Activated CD8-positive, alpha-beta memory T cell treated with anti-CD3 and anti-CD28 coated beads for 48 hours (primary cell): ENCODE measurements at places on chromosomes 1 and 21.

DNA sequence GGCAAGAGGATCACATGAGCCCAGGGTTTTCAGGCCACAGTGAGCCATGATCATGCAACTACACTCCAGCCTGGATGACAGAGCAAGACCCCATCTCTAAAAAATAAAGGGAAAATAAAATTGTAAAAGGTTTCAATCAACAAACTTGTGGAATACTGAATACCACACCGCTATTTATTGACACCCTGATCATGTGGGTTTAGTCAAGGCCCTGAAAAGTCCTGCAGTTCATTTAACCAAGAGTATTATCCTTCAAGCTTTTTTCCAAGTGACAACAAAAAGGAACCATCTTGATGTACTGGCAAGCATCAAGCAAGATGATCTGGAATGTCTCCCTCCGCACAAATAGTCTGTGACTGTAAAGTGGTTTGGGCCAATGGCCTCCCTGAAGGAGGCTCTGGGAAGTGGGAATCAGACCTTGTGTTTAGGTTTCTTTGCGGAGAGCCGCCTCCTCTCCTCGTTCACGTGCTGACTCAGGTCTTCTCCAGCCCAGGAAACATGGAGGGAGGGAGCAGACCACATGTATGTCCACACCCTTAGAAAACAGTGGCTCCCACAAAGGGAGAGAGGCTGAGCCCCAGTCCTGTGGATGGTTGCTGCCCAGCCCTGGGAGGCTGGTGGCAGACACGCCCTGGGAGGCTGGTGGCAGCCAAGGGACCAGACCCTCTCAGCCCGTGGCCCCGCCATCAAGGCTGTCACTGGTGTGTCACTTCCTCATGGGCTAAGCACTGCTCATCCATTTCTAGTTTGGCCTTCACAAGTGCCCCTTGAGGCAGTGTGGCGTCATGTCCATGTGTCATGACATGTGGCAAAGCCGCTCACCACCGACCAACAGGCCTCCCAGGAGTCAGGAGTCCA is 56.7 kb downstream of the RIPK4 start:
- DNase-seq, result no peak

GRCh38 chr1:179761296-179761695 is 18.2 kb downstream of the FAM163A start:
- no peak for DNase-seq

DNA sequence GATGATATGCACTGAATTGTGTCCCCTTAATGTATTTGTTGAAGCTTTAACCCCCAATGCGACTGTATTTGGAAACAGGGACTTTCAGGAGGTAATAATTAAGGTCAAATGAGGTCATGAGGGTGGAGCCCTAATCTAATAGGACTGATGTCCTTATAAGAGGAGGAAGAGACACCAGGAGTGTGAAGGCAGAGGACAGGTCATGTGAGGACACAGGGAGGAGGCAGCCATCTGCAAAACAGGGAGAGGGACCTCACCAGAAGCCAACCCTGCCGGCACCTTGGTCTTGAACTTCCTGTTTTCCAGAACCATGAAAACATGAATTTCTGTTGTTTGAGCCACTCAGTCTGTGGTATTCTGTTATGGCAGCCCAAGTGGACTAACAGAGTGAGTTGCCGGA is 15.3 kb downstream of the SYF2 start:
- DNase-seq, result no peak

DNA sequence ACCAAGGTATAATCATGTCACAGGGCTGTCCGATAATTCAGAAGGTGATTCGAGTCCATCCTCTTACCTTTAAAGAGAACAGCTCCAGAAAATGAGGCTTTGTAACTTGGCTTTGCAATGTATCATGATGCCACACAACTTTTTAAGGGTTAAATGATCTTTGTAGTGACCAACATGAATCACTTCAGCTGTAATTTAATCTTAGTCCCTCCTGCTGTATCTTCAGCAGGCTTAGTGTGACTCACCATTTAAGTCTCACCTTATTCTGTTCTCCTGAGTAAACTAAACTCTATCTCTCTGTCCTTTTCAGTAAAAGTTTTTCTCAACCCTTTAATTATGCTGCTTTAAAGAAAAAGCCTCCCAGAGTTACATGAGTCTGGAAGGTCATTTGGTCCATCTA is 1.9 kb upstream of the HIVEP3 start:
- no peak for DNase-seq

GRCh38 chr1:234907940-234908405 is 220.7 kb downstream of the TOMM20 start:
- DNase-seq, result no peak

DNA sequence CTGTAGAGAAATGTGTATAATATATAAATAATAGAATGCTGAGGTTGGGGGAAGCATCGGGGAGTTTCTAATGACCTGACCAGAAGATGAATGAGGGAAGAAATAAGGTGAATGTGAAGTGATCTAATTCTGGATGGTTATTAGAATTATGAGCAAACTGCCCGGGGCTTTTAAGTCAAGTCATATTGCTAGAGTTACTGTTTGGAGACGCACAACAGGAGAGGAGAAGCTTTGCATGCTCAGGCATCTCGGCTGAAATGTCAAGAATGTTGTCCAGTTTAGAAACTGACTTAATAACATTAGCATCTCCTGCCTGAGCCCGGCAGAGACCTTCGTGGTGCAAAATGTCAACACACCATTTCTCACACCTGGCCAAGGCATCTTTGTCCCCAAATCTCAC is 119.1 kb downstream of the RRAGC start:
- DNase-seq, result no peak

DNA sequence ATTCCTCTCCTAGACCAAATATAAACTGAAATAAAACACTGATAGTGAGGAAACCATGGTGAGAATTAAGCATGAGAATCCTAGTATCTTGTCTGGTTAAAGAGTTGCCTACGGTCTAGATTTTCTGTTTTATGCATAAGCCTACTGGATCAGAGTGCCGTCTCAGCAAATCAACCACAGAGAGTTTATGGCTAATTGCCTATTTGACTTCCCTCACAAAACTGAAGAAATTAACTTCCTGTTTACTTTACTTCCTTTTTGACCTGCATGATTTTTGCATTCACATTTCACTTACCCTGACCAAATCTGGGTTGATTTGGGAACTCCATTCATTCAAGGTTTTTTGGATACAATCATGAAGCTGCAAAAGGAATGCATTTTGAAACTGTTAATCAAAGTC is 5.0 kb downstream of the GCLM start:
- no peak for DNase-seq

DNA sequence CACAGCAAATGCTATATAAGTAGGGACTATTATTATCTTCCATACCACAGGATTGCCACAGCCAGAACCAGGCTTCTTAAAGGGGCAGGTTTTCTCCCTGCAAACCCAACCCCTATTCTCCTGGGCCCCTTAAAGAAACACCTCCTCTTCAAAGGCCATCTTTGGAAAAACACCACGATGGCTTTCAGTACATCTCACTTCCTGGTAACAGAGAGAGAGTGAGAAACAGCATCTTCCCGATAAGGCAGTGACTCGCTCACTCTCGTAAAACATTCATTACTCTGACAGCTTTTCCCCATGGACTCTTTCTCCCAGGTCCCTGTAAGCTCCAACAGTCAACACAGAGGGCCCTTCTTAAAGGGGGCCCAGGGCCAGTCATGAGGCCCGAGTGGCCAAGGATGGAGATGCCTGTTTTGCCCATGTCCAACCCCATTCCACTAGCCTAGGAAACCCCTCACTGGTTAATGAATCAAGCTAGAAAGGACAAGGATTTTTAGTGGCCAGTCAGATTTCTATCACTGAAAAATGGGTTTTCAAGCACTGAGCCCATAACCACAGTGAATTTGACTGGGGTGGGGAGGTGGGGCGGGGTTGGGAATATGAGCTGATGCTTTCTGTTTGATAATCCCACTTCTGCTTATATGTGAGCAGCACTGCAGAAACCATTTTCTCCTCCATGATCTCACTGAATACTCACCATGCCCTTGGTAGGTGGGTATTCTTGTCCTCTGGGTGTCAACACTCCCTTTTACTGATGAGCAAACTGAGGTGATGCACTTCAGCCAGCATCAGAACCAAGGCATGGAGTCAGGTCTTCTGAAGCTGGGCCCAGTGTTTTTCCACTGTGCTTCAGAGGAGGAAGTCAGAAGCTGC is 3.6 kb upstream of the NAV1 start:
- no peak for DNase-seq

- no peak for DNase-seq
These were observed 118.1 kb downstream of the EPHB2 start for GRCh38 chr1:22828484-22829308.

- no peak for DNase-seq
These were observed 61.4 kb downstream of the GNG4 start for GRCh38 chr1:235588156-235588555.

- no peak for DNase-seq
These were observed 595 bp downstream of the CRYBG2 start for GRCh38 chr1:26353210-26353859.

- no peak for DNase-seq
These were observed 15.8 kb downstream of the STIL start for GRCh38 chr1:47298025-47298699.

DNA sequence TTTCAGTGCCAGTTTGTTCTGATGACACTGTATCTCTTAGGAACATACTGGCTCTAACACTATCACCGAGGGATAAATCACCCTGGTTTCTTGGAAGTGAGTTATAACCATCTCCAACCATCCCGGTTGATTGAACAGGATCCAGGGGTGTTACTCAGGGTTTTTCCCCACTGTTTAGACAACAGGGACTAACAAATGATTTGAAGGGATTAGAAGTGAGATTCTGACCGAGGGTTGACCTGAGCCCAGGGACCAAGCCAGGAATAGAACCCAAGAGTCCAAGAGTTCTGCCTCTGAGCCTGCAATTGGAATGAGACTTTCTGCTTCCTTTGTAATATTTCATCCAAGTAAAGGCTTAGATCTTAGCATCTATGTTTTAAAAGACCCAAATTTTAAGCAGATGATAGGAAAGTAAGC is 154.0 kb downstream of the DHRS3 start:
- DNase-seq, result no peak

DNA sequence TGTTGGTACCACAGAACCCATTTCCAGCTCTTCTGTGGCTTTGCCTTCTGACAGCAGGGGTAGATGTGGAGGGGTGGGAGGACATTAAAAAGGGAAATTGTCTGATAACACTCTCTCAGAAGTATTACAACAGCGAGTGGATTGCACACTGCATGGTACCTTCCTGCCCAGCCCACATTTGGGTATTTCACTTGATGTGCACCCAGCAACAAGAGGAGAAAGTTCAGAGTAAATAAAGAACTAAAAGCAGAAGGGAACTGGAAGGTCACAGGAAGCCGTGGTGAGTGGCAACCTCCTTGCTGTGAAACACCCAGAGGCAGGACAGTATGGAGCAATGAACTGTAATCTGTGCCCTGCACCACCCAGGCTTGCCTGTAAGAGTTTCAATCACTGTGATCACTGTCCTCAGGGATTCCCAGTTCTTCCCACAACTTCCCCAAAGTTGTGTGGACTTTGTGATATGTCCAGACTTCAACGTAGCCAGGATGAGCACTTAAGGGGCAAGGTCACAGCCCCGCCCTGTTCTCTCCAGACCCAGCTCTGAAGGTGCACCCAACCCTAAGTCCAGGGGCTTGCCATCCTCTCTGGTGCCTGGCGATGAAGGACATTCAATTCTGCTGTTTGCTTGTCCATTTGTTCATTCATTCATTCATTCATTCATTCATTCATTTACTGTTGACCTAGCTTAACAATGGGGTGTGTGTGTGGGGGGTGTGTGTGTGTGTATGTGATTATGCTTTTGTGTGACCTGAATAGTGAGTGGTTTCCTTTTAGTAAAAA is 18.7 kb upstream of the F5 start:
- no peak for DNase-seq

- DNase-seq, result no peak
These were observed 71.0 kb upstream of the WDR26 start for GRCh38 chr1:224505454-224506093.

GRCh38 chr1:231093156-231093922 is 53.3 kb upstream of the FAM89A start:
- no peak for DNase-seq

DNA sequence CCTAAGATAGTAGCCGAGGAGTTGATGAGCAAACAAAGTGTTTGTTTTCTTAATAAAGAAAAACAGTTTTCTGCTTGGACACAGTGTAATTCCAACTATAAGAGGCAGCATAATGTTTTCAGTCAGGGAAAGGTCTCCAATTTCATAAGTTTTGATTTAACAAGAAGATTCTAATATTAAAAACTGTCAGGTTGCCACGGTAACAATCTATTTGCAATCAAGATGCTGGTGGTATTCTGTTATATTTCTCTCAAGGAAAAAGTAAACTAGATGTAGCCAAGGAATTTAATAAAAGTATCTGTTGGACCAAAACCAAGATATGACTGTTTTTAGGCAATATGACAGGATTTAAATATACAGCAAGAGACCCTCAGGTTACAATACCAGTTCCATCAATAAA is 211.7 kb downstream of the SMYD3 start:
- no peak for DNase-seq

DNA sequence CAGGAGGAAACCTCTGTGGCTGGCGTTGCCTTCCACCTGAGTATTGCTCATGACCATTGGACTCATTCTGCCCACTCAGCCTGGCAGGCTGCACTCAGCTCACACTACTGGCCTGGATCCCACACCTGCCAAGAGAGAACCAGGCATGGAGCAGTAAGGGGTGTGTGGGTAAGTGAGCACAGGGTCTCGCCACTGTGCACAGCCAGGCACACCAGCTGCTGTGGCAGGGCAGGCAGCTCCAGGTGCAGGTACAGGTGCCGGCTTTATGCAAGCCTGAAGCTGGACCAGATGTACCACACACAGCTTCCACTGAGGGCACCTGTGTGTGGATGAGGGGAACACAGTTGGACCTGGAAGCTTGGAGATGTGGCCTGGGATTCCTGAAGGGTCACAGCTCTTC is 295.2 kb upstream of the SNX7 start:
- no peak for DNase-seq

DNA sequence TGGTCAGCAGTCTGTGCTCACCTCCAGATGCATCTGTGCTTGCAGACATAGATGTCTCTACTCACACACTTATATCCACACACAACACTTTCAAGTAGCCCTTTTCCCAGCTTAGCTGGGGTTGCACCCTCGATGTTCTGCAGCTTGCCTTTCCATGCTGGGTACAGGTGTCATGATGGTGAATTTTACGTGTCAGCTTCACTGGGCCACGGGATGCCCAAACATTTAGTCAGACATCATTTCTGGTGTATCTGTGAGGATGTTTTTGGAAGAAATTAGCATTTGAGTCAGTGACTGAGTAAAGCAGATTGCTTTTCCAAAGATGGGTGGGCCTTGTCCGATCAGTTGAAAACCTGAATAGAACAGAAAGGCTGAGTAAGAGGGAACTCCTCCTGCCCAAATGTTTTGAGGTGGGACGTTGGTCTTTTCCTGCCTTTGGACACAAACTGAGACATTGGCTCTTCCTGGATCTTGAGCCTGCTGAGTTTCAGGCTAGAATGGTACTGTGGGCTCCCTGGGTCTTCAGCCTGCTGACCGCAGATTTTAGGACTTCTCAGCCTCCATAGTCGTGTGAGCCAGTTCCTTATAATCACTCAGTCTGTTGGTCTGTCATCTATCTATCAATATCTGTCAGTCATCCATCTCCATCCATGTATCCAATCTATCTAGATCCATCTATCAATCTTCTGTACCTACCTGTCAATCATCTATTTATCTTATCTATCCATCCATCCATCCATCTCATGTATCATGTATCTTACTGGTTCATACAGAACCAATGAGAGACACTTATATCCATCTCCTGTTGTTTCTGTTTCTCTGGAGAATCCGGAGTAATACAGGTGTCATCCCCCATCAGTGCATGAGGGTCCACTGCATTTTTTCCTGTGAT is 12.7 kb upstream of the OBSCN start:
- DNase-seq, result no peak
